ENCODE measurements at places on chromosomes 2 and 18.

DNA sequence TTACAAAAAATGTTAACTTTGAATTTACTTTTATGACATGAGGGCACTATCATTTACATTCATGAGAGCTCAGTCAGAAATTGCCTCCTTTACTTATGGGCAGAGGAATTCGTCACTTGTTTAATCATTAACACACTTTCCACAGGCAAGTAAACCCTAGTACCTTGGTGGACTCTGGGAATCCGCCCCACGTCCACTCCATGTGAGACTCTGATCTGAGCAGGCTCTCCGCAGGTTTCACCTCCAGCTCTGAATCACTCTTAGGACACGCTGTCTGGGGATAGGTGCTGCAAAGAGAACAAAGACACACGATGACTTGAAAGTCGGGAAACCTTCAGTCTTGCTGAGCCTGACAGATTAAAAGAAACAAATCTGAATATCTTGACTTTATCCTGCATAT lies 73.6 kb downstream of the LPIN2 start:
- DNase-seq, result no peak

GRCh38 chr2:70939001-70939838 lies 3.5 kb downstream of the ATP6V1B1 start:
- no peak for DNase-seq

DNA sequence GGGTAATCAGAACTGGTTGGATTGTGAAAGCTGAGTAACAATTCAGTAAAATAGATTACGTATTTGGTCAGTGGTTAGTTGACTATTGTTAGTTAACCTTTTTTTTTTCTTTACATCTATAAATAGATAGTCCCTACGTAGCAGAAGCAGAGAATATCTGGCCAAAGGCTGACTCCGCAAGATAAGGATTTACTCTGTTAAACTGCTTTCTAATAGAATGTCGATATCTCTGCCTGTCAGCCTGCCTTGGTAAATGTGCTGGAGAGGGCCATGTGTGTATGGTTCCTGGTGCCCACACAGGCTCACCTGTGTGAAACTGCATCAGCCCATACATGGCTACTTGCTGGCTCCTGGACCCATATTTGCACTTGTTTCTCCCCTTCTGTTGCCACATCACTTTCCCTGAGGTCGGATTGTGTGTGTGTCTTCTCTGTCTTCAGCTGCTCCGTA lies 94.4 kb downstream of the CRIM1 start:
- no peak for DNase-seq

GRCh38 chr2:70474256-70474848 lies 79.3 kb downstream of the TGFA start:
- DNase-seq, result no peak

DNA sequence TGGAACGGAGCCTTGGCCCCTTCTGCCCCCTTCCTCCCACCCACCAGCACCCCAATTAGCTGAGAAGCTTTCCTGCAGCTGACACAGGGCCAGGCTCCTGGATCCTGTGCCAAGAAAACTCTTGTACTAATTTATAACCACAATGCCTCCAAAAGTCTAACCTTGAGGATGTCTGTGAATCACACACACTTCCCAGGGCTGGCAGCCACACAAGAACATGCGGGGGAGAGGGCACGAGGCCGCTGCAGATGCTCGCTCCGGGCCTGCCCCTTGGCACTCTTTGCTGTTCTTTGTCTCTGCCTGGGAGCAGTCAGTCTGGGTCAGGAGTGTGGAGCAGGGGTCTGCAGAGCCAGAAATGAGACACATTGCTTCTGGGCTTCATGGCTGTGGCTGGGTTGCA lies 62.7 kb upstream of the KIF5C start:
- no peak for DNase-seq
